ENCODE measurements at places on chromosomes 4 and X.

DNA sequence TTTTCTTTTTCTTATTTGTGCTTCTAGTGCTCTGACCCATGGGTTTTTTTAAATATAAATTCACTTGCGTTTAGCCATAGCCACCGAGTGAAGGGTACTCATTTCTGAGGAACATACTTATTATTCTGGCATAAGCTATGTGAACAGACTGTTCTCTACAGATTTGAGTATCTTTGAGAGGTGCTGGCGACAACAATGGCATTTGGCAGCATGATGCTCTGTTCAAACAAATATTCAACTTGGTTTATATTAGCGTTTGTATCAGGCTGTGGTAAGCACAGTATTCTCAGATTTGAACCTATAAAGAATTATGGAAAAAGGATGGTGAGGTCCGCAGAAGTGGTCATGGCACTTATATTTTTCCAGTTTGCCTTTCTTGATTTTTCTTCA, 108.7 kb upstream of the LIMCH1 start:
- DNase-seq, result no peak

- DNase-seq, result no peak
These were observed 36.9 kb upstream of the GDPD2 start for GRCh38 chrX:70386235-70386634.

GRCh38 chr4:165208221-165208652, 876 bp downstream of the KLHL2 start:
- DNase-seq, result no peak

DNA sequence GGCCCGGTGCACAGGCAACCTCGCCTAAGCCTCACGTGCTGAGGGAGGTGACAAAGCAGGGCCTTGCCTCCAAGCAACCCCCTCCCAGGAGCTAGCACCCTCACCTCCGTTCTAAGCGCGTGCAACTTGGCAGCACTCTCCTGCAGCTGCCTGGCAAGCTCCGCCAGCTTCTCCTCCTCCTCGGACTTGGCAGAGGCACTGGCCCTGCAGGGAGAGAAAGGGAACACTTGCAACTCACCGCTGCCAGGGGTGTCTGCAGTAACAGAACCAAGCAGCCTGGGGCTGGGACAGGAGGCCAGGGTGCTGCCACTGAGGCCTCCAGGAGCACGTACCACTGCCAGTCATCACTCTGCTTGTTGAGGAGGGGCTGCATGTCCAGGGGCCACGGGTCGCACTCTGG, 10.3 kb upstream of the TREX2 start:
- no peak for DNase-seq

DNA sequence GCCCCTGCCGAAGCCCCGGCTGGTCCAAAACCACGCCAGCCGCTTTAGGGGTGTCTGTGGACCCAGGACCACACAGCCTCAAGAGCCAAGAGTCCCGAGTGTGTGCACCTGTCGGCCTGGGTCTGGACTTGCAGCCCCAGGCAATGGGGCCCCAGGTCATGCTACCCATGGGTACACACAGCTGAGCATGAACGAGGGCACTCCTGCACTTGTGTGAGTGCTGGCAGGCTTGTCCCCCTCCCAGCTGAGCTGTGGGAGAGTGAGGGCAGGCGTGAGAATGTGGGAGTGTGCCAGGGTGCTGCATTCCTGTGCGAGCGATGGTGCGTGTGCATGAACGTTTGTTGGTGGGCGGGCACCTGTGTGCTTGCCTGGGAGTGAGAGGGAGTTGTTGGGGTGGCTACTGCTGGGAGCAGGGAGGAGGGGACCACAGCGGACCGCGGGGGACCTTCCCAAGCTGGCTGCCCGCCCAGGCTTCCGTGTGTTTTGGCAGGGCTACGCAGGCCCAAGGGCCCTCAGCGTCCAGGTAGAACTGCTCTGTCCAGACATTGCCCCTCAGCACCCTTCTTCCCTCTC, 30.8 kb downstream of the BLOC1S4 start:
- DNase-seq, result no peak

- no peak for DNase-seq
These were observed 65.3 kb downstream of the PALLD start for GRCh38 chr4:168562041-168562571.

DNA sequence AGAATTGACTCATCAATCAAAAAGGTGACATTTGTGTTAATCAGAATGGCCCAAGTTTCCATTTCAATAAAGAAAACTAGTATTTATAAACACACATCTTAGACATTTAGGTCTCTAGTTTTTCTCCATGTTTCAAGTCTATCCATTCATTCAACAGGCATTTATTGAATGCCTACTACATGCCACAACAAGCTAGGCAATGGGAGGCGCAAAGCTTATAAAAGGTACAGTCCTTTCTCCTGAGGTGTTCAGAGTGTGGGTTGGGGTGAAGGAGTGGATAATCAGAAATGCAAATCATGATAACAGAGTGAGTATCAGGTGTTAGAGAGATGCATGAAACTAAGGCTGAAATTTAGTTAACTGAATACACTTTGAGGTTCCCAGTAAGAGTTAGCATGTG, 78.0 kb downstream of the HCCS start:
- no peak for DNase-seq

DNA sequence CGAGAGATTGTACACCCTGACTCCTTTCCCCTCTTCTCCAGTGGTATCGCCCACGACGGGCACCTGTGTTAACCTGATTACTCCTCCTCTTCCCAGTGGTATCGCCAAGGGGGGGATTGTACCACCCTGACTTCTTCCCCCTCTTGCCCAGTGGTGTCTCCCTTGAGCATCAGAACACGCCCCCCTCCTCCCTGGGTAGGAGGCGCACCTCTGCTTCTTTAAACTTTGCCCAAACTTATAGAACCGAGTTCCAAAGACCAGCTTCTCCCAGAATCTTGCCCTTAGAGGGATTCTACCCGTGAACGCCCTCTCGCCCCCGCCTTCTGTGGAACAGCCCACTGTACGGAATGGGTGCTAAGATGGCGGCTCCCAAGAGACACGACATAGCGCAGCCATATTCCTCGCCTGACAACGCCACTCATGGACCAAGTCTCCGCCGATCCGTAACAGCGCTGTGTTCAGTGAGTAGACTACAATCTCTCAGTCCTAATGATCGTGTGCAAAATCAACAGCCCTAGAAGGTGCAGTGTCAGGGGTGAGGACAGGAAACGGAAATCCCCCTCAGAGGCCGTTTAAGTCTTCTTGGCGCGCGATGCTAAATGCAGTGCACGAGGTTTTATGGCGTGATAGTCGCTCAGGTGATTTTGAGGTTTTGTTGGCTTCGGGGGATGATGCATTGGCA, 4.2 kb upstream of the ZNF157 start:
- DNase-seq, result no peak

DNA sequence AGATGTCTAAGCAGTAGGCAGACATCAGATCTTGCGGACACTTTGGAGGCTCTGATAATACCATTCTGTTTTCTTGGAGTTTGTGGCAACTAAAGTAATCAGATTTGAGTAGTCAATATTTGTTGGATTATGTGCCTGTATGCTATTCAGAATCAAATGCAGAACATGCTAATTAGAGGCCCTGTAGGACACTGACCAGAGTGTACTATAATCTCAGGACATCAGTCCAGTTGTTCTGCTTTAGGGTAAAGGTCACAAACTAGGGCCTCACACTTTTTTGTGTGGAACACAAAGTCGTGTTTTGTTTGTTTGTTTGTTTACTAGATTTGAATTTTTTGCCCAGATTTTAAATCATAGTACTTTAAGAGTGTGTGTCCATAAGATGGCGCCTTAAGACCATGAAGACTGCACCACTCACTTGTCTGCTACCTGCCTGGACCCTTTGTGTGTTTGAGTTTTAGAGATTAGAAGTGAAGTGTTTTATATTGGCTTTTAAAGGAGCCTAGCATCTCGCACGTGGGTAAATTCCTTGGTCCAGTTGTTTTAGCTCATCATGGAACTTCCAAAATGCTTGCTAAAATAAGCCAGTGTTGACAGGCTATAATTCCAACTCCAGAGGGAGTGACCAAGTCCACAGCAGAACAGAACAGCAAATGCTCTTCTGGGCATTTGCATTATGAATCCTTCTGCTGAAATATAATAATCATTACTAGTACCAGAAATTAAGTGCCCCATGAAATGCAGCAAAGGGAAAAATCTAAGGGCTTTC, 34.7 kb downstream of the IL13RA1 start:
- no peak for DNase-seq

DNA sequence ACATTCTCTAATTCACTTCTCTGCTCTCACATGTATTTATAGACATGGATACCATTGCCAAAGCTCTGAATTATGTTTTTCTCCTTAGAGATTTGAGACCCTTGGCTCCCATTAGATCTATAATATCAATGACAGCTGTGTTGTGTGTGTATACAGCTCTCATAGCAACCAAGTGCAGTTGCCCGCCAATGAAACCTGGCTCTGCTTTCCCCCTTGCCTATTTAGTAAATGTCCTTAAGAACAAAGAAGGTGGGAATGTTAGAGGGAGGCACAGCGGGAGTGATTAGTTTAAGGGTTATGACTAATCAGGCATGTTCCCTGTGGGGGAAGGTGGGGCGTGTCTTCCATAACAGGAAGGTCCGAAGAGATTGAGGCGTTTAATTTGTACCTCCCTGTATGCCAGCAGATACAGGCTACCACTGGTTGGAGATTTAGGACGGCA, 100.5 kb upstream of the TBC1D9 start:
- no peak for DNase-seq

GRCh38 chrX:35456891-35457290, 341.3 kb upstream of the MAGEB16 start:
- no peak for DNase-seq

DNA sequence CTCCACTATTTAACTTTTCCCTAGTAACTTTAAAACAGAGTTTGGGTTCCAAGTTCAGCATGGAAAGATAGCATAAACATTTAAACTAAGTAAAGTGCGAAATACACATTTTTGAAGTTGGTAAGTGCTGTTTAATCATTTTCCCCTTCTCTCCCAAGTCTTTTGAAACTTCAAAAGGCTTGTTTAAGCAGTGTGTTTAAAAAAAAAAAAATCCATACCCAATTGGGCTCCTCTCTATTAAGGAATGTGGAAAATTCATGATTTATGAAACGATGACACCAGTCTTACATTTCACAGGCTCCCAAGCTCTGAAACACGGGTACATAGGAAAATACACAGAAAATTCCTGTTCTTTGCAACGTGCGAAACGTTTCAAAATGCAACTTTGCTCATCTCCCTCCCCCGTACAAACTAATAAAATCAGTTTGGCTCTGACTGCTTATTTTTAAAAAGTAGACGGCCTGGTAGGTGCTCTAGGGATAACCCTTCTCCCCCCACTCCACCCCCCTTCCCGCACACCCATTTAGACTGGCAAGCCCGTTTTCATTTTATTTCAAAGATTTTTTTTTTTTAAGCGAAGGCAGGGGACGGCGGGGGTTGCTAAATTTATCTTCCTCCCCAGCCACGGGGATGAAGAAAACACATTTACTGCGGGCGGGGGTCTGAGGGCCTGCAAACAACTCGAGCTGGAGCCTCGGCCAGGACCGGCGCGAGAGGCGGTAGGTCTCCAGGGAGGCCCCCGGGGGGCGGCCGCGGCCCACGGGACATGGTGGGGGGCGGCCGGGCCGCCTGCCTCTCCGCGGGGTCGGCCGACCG, 786 bp upstream of the ZFX start:
- DNase-seq, result no peak

- no peak for DNase-seq
These were observed 608.1 kb downstream of the MID1IP1 start for GRCh38 chrX:39409246-39409917.

GRCh38 chrX:44144177-44144945, 171.2 kb upstream of the NDP start:
- no peak for DNase-seq

- DNase-seq, result no peak
These were observed 62.6 kb downstream of the FAM114A1 start for GRCh38 chr4:38930204-38930603.

- DNase-seq, result no peak
These were observed 929.5 kb downstream of the DMD start for GRCh38 chrX:32281853-32282252.

DNA sequence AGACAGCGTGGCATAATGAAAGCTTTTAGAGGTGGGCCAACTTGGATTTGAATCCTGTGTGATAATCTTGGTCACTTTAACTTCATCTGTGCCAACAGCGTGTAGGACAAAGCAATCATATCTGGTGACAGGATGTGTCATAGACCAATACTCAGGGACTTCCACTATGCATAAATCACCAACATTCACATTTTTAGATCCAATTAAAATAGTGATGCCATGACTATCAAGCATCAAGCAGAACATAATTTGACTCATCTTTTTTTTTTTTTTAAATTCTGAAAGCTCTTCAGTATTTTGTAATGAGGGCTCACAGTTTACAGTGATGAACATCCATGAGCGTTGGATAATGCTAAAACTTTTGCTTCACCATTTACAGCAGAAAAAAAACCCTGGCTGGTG, 27.3 kb upstream of the RAPGEF2 start:
- DNase-seq, result no peak

GRCh38 chrX:38332505-38332904, 5.2 kb upstream of the RPGR start:
- DNase-seq, result no peak
